Peyer's patch (tissue), 4 donors: ENCODE measurements at places on chromosomes 6 and 20. TPM values are rescaled to one million over a fixed set of nuclear protein-coding genes. Genes with fewer than 3 reads are reported as not detected.

GRCh38 chr20:21213691-21214090, 87.8 kb downstream of the KIZ start:
- DNase-seq: no peak

DNA sequence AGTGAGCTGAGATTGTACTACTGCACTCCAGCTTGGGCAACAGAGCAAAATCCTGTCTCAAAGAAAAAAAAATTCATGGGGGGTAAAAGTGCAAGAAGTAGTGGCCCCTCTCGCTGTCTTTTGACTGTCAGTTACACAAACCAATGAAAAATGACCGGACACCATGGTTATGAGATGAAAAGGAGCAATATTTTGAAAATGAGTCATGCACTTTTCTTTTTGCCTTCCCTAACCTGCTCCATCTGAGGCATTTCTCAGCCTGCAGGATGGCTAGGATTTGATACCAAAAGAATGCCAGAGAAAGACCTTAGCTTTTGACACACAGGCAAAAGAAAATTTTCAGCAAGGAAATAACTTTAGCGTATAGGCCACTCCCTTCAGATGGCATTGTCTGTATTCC, 181.7 kb upstream of the ARID1B start:
- DNase-seq: no peak

DNA sequence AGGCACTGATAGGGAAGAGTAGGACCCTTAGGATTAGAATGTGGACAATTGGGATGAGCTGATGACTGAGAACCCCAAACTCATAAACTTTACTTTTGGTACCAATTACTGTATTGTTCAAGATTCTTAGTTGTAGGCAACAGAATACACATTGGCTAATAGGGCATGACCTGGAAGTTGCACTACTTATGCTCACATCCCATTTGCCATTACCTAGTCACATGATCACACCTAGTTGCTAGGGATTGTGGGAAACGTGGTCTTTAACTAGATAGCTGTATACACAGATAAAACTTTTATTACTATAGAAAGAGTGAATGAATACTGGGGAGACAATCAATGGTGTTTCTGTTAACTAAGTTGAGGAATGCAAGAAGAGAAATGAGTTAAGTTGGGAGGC, 113.4 kb upstream of the AKIRIN2 start:
- no peak for DNase-seq

- DNase-seq: no peak
Measured at GRCh38 chr20:38272398-38272797, 11.9 kb upstream of the KIAA1755 start.

DNA sequence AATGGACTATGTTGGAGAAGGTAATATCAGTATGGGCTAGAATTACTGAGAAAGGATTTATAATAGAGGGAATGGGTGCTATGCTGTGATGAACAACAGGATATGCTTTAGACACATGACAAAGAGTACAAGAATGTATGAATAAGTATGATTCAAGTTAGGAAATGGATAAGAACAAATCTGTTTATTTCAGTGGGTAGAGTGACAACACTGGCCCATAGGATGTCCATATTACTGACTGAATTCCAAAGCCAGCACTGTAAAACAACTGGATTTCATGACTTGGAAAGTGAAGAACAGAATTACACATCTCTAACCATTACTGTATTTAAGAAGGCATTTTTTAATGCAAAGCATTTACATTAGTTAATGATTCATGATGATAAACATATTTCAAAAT, 35.9 kb downstream of the EPM2A start:
- DNase-seq: no peak

DNA sequence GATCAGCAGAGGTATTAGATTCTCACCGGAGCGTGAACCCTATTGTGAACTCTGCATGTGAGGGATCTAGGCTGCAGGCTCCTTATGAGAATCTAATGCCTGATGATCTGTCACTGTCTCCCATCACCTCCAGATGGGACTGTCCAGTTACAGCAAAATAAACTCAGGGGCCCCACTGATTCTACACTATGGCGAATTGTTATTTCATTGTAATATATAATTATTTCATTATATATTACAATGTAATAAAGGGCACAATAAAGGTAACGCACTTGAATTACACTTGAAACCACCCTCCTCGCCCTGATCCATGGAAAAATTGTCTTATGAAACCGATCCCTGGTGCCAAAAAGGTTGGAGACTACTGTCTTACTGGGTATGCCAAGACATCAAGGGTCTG, 18.6 kb downstream of the PRKN start:
- no peak for DNase-seq

GRCh38 chr20:58558486-58559367, 43.5 kb upstream of the APCDD1L start:
- no peak for DNase-seq

GRCh38 chr6:113857556-113858479, 673 bp downstream of the MARCKS start:
- DNase-seq: peak; percentile 57

DNA sequence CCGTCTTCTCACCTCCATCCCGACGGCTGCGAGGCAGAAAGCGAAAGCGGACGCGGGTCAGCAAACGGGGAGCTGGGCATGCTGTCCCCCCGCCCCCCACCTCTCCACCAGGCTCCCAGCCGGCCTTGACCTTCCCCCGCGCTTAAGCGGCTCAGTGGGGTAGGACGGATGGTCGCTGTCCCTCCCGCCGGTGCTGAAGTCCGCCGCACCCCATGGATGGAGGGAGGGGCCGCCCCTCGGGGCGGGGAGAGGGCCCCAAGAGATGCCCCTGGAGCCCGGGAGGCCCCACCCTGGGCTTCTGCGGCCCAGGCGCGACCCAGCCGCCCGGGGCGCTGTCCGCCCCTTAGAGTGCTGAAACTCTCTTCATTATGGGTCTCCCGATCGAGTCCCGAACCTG, at the start of gene KCNB1:
Gene KCNB1, minus strand, starts transcription at position 48 of the 397 bp plus-strand sequence. CDS start 188 bp downstream, outside the sequence.
- DNase-seq: no peak

- no peak for DNase-seq
Measured at GRCh38 chr20:3901706-3902440, 12.7 kb downstream of the PANK2 start.

DNA sequence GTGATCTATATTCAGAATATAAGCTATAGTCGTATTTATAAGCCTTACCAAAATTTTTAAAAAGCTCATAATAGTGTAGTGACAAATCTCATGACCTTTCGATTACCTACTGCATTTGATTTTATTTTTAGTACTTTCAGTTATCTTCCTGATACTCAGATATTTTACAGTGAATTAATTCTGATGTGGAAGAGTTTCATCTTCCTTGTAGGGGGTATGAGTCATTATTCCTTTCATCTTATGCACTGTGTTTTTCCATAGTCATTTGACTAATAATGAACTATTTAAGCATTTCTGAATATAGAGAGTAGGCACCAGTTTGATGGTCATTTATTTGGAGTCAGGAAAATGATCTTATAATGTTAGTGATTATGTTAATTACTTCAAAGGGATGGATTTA, 36.4 kb downstream of the HDGFL1 start:
- DNase-seq: no peak

DNA sequence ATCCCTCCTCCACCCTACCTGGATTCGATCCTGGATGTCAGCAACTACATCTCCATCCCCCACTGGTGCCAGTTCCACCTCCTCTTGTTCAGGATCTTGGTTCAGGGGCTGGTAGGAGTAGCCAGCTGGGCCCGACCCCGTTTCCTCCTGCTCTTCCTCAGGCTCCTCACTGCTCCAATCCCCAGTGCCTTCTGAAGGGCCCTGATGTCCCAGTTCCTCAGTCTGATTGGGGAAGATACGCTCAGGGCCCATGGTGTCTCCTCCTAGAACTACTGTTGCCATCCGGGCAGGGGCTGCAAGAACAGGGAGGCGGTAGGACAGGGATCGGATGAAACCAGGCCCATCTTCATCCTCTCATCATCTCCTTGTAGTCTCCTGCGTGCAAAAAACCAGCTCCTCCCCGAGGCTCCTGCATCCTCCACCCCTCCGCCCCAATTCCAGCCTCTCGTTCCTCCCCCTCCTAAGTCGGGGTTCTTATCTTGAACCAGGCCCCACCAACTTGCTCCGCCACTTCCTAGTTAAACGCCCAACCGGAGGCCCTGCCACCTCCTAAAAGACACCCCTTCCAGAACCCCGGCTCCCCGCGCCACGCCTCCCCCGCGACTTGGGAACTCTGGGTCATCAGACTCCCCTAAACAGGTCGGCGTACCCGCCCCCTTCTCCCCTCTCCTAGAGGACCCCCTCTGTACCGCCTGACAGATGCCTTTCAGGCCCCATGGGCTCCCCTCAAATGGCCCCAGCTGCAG, 476 bp downstream of the MEA1 start:
- DNase-seq: no peak

DNA sequence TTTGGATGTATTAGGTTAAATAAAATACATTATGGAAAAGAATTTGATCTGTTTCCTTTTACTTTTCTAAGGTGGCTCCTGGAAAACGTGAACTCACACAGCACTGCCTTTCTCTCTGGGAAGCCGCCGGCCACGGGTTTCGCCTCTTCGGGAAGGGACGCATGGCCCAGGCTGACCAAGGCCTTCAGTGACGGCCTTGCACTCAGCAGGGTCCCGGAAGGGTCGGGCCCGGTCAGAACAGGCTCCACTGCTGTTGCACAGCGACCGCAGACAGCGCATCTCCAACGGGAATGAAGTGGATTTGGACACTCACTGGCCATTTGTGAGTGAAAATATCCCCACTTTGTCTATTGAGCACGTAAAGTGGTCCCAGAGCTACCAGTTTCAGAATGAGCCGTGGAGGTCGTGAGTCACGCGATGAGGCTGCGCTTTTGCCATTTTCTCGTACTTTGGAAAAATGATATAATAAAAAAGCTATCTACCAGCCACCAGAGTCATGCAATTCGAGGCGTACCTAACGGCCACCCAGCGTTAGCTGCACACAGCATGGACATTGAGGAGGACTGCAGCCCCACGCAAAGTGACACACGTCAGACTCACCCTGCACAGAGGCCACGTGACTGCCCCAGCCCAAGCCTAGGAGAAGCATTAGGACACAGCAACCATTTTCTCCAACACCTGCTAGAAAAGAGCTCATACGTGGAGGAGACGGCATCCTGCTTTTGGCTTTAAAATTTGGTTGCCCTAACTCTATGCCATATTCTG, 244.3 kb downstream of the TTLL2 start:
- DNase-seq: no peak

DNA sequence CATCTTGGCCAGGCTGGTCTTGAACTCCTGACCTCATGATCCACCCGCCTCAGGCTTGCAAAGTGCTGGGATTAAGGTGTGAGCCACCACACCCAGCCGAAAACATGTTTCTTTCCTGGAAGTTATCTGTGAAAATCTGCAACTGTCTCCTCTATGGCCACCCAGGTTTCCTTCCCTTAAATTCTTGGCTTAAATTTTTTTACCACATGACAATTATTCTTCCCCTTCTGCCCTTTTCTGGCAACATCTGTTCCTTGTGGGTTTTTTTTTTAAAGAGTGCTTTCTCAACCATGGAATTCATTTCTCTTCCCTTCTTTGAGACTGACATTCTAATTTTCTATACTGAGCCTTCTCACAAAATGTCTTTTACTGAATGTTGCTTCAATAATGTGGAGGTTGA, 59.6 kb downstream of the DOK5 start:
- DNase-seq: no peak

DNA sequence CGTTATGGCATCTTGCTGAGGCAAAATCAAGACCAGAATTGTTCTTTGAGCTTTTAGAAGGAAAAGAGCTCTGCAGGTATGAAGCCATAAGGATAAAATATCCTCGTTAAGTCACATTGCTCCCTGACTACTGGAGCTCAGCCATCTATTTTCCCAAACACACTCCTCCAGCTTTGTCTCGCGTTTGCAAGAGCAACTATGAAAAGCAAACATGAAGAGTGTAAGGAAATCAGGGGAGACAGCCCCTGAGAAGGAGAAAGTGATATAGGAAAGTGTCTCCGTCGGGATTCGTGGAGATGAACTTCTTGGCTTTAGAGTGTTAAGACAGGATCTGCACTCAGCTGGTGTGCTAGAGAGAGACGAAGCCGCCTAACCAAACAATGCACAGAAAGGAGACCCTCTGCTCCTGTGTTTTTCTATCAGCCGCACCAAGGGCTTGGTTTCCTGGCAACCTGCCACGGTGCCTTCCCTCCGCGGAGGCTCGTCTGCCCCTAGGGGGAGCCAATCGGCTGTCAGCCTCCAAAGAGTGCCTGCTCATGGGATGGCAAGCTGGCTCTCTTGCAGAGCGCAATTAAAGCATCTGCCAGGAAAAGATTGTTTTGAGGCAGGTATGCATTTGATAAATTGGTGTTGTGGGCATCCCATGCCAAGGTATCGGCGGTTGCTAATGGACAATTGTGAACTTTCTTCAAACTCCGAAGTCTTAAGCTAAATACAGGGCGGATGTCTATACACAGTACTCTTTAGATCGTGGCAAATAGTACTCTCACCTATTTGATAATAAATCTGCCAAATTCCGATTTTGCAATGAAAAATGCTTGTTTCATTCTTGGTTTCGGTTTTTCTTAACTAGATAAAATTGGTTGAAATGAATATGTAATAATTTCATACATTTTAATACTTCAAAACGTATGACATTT, 603.2 kb downstream of the RNF144B start:
- DNase-seq: peak; percentile 73

DNA sequence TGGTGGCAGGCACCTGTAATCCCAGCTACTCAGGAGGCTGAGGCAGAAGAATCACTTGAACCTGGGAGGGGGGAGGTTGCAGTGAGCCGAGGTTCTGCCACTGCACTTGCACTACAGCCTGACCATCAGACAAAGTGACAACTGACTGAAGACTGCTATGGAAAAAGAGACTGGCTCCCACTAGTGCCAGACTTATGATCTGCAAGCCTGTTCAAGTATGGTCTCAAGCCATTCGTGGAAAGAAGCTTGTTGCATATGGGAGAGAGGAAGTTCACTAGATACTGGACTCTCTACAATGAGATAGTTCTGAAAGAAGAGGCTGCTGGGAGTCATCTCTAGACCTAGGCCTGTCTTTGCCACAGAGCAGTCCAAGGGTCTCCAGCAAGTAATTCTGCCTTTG, 26.7 kb downstream of the MDN1 start:
- no peak for DNase-seq

BMP2 gene
- 29.8 TPM for total RNA-seq

OTOR gene
- not detected for total RNA-seq

ARFGEF3 gene
- total RNA-seq: 9.5 TPM

ESR1 gene
- total RNA-seq: 7.4 TPM

TGM2 gene
- 31.4 TPM for total RNA-seq

CLPSL1 gene
- not detected for total RNA-seq

OLIG3 gene
- total RNA-seq: not detected

NELFCD gene
- 62.5 TPM for total RNA-seq

CST4 gene
- not detected for total RNA-seq

VWA7 gene
- total RNA-seq: 26.0 TPM

ELOVL4 gene
- 0.85 TPM for total RNA-seq

AGER gene
- total RNA-seq: 6.0 TPM

OR12D3 gene
- not detected for total RNA-seq

EPHA7 gene
- not detected for total RNA-seq

HIVEP1 gene
- total RNA-seq: 36.5 TPM

ACSS1 gene
- total RNA-seq: 160 TPM

CD83 gene
- total RNA-seq: 0.53 TPM

BFSP1 gene
- 0.57 TPM for total RNA-seq

GJA10 gene
- total RNA-seq: not detected
